ENCODE measurements at places on chromosomes 3 and 15.
A peak's percentile ranks its signal among the peaks of the same experiment; 100 is the strongest.

DNA sequence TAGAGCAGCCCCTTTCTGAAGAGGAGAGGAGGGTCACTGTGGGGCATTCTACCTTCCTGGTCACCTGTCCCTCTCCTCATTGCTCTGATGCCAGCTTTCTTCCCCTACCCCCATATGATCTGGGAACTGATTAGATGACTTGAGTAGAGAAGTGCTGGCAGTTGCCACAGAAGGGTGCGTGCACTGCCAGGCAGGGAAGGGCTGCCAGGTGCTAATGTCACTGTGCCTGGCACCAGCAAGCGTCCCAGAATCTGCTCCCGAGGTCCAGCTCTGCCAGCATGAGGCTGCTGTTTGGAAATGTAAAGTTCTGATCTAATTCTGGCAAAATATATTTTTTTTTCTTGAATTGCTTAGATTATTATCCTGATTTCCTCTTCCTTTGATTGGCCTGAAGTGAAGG lies 52.8 kb downstream of the PPM1L start:
- no peak for DNase-seq
- no peak overlapping the region for H3K4me3 ChIP-seq
- no peak overlapping the region for H3K27ac ChIP-seq
- H3K36me3 ChIP-seq = no peaks in the 10 kb centered on the region

DNA sequence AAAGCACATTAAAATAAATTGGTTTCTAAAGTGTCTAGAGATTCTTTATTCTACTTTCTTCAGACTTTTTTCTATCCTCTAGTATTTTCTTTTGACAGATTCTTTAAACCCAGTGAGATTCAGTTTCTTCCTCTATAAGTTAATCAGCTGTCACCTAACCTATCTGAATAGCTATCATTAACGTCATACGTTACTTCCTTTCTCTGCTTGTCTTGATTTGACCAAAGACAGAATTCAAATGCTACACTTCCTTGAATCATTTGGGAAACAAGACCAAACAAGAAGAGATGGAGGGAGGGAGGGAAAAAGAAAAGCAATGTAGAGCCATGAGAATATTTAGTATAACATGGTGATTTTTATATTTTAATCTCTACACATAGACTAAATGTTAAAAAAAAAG lies 235.2 kb downstream of the NAALADL2 start:
- no peaks in the 10 kb centered on the region for H3K36me3 ChIP-seq
- DNase-seq = no peak
- H3K4me1 ChIP-seq = no peaks in the 10 kb centered on the region

- no peak for DNase-seq
- no peaks in the 10 kb centered on the region for H3K27me3 ChIP-seq
- H3K4me3 ChIP-seq = no peak overlapping the region
Measured at GRCh38 chr3:165827883-165828282, 9.3 kb downstream of the BCHE start.

DNA sequence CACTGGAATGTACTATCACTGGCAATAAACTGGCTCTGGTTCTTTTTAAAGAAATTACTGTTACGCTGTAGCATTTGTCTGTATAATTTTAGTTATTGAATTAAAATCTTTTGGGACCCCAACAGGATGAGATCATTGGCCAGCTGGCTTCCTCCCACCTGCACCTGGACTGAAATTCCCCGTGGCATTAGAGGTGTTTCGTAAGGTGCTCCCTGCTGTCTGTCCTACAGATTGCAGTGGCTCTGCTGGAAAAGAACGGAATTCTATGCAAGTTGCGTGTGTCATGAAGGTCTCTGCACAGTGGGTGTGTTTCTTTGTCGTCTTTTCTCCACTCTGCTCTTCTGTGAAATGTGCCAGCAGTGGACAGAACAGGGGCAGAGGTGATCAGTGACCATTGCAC lies 383.4 kb downstream of the PTPRG start:
- H3K27me3 ChIP-seq = no peaks in the 10 kb centered on the region
- H3K27ac ChIP-seq = no peak overlapping the region
- DNase-seq = no peak

GRCh38 chr15:74845581-74845980 lies 2.6 kb upstream of the ULK3 start:
- DNase-seq = no peak
- H3K27ac ChIP-seq = peak overlapping the region; percentile 55
- no peak overlapping the region for H3K4me3 ChIP-seq
- peaks cover 45% of the 10 kb centered on the region for H3K36me3 ChIP-seq
- no peaks in the 10 kb centered on the region for H3K27me3 ChIP-seq

- no peaks in the 10 kb centered on the region for H3K4me1 ChIP-seq
- no peaks in the 10 kb centered on the region for H3K36me3 ChIP-seq
- DNase-seq = peak; percentile 34
- no peak overlapping the region for H3K4me3 ChIP-seq
Measured at GRCh38 chr3:43503067-43503728, 118.6 kb downstream of the ANO10 start.

DNA sequence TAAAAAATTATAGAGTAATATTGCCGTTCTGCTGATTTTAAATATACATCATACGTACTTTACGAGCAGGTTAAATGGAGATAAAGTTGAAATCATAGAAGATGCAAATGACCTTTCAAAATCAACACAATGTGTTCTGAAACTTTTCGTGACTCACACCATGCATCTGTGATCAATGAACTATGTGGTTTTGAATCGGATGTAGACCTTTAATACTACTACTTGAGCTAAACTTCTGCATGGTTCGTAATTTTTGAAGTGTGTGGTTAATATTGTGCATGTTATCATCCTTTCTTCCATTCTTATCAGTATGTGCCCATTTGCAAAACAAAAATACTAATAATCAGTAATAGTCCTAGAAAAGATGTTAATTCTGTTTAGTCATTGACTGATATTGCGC lies 58.9 kb downstream of the GASK1A start:
- no peaks in the 10 kb centered on the region for H3K27me3 ChIP-seq
- no peak for DNase-seq
- H3K4me3 ChIP-seq = no peak overlapping the region
- H3K36me3 ChIP-seq = no peaks in the 10 kb centered on the region

- no peaks in the 10 kb centered on the region for H3K4me1 ChIP-seq
- no peak overlapping the region for H3K27ac ChIP-seq
- H3K36me3 ChIP-seq = no peaks in the 10 kb centered on the region
- DNase-seq = no peak
- H3K27me3 ChIP-seq = peaks cover 2% of the 10 kb centered on the region
- H3K4me3 ChIP-seq = no peak overlapping the region
Measured at GRCh38 chr3:55717481-55717880, 230.4 kb upstream of the WNT5A start.

GRCh38 chr3:51896607-51897305 lies 6.4 kb downstream of the IQCF1 start:
- DNase-seq = no peak
- no peak overlapping the region for H3K27ac ChIP-seq
- H3K4me3 ChIP-seq = no peak overlapping the region

- H3K4me1 ChIP-seq = no peaks in the 10 kb centered on the region
- H3K27ac ChIP-seq = no peak overlapping the region
- no peaks in the 10 kb centered on the region for H3K36me3 ChIP-seq
- DNase-seq = no peak
Measured at GRCh38 chr3:126939338-126939718, 43.6 kb upstream of the PLXNA1 start.

DNA sequence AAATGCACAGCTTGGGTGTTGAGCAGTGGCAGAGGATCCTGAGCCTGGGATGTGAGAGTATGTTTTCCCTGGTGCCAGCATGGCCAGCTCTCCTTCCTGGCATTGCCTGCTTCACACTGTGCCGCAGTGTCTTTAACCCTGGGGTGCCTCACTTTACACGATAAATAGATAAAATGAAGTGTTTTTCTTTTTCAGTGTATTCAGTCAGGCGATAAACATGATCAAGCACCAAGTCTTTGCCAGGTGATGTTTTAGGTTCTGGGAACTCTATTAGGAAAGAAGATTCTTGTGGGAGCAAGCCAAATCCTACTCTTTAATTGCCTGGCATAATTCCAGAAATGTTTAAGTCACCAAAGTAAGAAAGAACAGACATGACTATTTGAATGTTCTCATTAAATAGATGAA lies 14.0 kb downstream of the ABHD6 start:
- H3K4me3 ChIP-seq = no peak overlapping the region
- peak overlapping the region; percentile 47 for H3K27ac ChIP-seq
- H3K27me3 ChIP-seq = no peaks in the 10 kb centered on the region

DNA sequence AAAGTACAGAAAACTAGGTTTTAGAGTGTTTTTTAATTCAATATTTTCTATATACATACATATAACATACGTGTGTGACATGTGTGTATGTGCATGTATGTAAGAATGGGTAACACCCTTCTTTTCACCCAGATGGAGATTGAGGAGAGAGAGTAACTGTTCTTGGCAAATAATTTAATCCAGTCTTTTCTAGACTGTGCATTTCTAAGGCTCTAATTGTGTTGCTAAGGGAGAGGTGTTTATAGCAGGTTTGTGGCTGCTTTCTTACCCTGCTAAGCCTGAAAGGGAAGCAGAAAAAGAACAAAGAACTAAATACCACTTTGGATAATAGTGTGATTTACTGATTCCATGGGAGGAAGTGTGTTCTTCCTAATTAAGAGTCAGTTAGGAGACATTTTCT lies 46.0 kb upstream of the ALDH1L1 start:
- no peak overlapping the region for H3K4me3 ChIP-seq
- no peak overlapping the region for H3K27ac ChIP-seq
- H3K4me1 ChIP-seq = no peaks in the 10 kb centered on the region
- H3K36me3 ChIP-seq = no peaks in the 10 kb centered on the region
- no peak for DNase-seq
- no peaks in the 10 kb centered on the region for H3K27me3 ChIP-seq

GRCh38 chr3:168029705-168030104 lies 66.0 kb downstream of the GOLIM4 start:
- H3K4me1 ChIP-seq = no peaks in the 10 kb centered on the region
- no peaks in the 10 kb centered on the region for H3K36me3 ChIP-seq
- no peak overlapping the region for H3K27ac ChIP-seq
- no peak for DNase-seq
- H3K4me3 ChIP-seq = no peak overlapping the region

GRCh38 chr3:107578091-107578490 lies 55.3 kb downstream of the BBX start:
- no peak overlapping the region for H3K27ac ChIP-seq
- H3K36me3 ChIP-seq = no peaks in the 10 kb centered on the region
- H3K4me3 ChIP-seq = no peak overlapping the region
- H3K4me1 ChIP-seq = peaks cover 3% of the 10 kb centered on the region
- no peaks in the 10 kb centered on the region for H3K27me3 ChIP-seq
- no peak for DNase-seq

DNA sequence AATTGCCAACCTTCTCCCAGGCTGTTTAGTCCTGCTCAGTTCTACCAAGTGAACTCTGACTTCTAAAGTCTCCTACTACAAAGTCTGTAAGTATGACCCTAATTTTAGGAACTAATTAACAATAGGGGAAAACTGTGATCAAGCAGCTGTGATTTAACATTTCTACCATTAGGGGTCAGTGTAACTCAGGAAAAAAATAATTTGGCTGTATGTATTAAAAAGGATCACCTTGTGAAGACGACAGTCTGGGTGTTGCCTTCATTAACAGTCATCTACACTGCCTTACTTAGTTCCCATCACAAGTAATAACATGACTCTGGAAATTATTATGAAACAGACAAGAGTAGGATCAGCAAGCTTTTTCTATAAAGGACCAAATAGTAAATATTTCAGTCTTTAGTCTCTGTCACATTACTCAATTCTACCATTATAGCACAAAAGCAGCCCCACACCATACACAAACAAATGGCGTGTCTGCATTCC lies 4.2 kb upstream of the NPHP3 start:
- H3K27me3 ChIP-seq = peaks cover 8% of the 10 kb centered on the region
- H3K36me3 ChIP-seq = no peaks in the 10 kb centered on the region
- H3K4me3 ChIP-seq = no peak overlapping the region
- H3K27ac ChIP-seq = no peak overlapping the region
- peaks cover 4% of the 10 kb centered on the region for H3K4me1 ChIP-seq

GRCh38 chr3:131786386-131786785 lies 248.4 kb downstream of the CPNE4 start:
- no peaks in the 10 kb centered on the region for H3K36me3 ChIP-seq
- no peak for DNase-seq
- no peaks in the 10 kb centered on the region for H3K4me1 ChIP-seq
- no peak overlapping the region for H3K4me3 ChIP-seq

DNA sequence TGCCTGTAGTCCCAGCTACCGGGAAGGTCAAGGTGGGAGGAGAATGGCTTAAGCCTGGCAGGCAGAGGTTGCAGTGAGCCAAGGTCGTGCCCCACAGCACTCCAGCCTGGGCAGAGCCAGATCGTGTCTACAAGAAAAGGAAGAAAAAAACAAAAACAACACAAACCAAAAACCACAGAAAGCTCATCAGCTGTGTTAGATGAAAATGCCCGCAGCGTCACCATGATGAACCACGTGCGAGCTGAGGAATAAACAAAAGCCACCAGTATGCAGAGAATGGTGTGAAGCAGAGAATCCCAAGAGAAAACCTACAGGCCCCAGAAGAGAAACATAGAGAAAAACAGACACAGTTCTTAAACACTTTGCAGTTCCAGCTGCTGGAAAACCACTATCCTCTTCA lies 19.7 kb upstream of the TM4SF19 start:
- no peaks in the 10 kb centered on the region for H3K4me1 ChIP-seq
- no peak for DNase-seq
- H3K27me3 ChIP-seq = no peaks in the 10 kb centered on the region
- no peak overlapping the region for H3K4me3 ChIP-seq
- H3K27ac ChIP-seq = no peak overlapping the region
- peaks cover 58% of the 10 kb centered on the region for H3K36me3 ChIP-seq

DNA sequence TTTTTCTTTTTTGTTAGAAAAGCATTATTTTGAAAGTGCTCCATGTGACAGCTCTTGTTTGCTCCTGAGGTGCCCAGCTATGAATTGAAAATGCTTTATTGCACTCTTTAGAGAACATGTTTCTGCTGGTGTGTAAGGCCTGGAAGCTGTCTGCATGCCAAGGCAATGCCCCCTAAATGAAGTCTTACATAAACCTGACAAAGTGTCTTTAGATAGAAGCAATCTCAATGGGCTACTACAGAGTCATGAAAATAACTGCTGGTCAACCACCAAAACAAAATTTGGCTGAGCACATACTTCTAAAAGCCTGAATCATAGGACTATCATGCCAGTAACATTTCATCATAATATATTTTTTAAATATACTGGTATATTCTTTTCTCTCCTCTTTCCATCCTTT lies 178.7 kb downstream of the THRB start:
- no peak for DNase-seq
- no peaks in the 10 kb centered on the region for H3K36me3 ChIP-seq
- no peak overlapping the region for H3K27ac ChIP-seq
- H3K4me1 ChIP-seq = no peaks in the 10 kb centered on the region
- H3K27me3 ChIP-seq = no peaks in the 10 kb centered on the region
- no peak overlapping the region for H3K4me3 ChIP-seq

DNA sequence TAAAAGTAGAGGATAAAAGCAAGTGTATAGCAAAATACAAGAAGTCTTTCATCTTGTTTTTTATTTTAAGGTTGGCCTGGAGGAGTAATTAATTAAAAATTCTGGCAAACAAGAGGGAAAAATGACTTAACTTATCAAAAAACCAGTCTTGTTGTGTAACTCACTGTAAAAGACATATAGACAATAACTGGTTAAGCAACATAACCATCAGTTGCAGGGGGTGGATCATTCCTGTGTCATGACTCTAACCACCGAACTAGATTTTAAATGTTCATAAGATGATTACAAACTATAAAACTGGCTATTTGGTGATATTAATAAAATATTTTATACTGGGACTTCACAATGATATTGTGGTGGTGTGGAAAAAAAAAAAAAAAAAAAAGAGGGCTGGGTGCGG lies 130.6 kb downstream of the STAG1 start:
- H3K36me3 ChIP-seq = peaks cover 11% of the 10 kb centered on the region
- no peak overlapping the region for H3K27ac ChIP-seq
- H3K4me1 ChIP-seq = no peaks in the 10 kb centered on the region
